ENCODE measurements at places on chromosomes 16 and 17.

GRCh38 chr17:54096216-54096615, 273.5 kb downstream of the KIF2B start:
- no peaks in the 10 kb centered on the region for H3K27me3 ChIP-seq
- no peaks in the 10 kb centered on the region for H3K4me1 ChIP-seq
- no peaks in the 10 kb centered on the region for H3K36me3 ChIP-seq
- H3K27ac ChIP-seq, result no peak overlapping the region
- H3K4me3 ChIP-seq, result no peak overlapping the region

- DNase-seq, result peak; percentile 41
- H3K27ac ChIP-seq, result no peak overlapping the region
- no peaks in the 10 kb centered on the region for H3K27me3 ChIP-seq
- H3K4me3 ChIP-seq, result no peak overlapping the region
- no peaks in the 10 kb centered on the region for H3K36me3 ChIP-seq
These were observed 37.7 kb upstream of the MYH10 start for GRCh38 chr17:8668176-8668740.

- peaks cover 6% of the 10 kb centered on the region for H3K4me1 ChIP-seq
- H3K27ac ChIP-seq, result no peak overlapping the region
- H3K36me3 ChIP-seq, result peaks cover 8% of the 10 kb centered on the region
- no peak for DNase-seq
- peaks cover 25% of the 10 kb centered on the region for H3K27me3 ChIP-seq
These were observed 13.0 kb downstream of the RIPOR1 start for GRCh38 chr16:67541391-67542263.

- H3K4me1 ChIP-seq, result no peaks in the 10 kb centered on the region
- DNase-seq, result no peak
- H3K36me3 ChIP-seq, result no peaks in the 10 kb centered on the region
- H3K4me3 ChIP-seq, result no peak overlapping the region
- no peaks in the 10 kb centered on the region for H3K27me3 ChIP-seq
These were observed 1067.9 kb upstream of the EEF2KMT start for GRCh38 chr16:6165330-6165979.

GRCh38 chr17:13702266-13702665, 100.5 kb upstream of the HS3ST3A1 start:
- no peak for DNase-seq
- H3K27me3 ChIP-seq, result no peaks in the 10 kb centered on the region
- H3K4me1 ChIP-seq, result no peaks in the 10 kb centered on the region
- H3K36me3 ChIP-seq, result no peaks in the 10 kb centered on the region
- H3K27ac ChIP-seq, result no peak overlapping the region
- no peak overlapping the region for H3K4me3 ChIP-seq

DNA sequence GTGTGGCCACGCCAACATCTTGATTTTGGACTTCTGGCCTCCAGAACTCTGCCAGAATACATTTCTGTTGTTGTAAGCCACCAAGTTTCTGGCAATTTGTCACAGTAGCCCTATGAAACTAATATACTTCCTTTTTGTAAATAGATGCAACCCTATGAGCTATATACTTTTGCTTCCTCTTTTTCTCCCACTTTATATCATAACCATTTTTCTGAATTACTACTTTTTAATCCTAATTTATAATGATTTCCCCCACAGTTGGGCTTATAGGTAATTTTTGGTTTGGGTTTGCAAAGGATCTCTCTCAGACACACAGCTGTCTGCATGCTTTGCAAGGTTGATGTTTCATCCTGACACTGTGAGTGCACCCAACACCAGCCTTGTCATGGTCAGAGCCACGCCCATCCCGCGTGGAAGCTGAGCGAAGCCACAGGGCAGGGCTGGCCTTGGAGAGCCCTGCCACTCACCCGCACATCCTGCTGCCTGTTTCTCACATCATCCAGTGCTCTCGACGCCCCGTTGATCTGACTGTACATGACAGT, 5.8 kb downstream of the TRIM25 start:
- H3K4me3 ChIP-seq, result no peak overlapping the region
- no peak for DNase-seq
- peaks cover 4% of the 10 kb centered on the region for H3K36me3 ChIP-seq
- H3K4me1 ChIP-seq, result no peaks in the 10 kb centered on the region
- H3K27ac ChIP-seq, result no peak overlapping the region

DNA sequence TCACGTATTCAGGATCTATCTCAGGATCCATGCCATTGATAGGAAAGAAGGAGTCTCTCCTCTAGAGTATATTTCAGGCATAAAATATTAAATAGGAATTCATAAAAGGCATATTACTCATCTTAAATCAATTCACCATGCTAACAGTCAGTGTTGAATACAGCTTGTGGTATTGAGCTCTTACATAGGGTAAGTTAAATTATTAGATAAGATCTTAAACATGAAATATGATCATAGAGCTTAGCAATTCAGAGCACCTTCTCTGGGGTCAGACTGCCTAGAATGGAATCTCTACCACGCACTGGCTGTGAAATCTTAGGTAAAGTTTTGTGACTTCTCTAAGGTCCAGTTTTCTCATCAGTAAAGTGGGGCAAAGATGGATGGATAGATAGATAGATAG, 20.7 kb downstream of the MARCHF10 start:
- no peak for DNase-seq
- H3K36me3 ChIP-seq, result no peaks in the 10 kb centered on the region
- H3K4me1 ChIP-seq, result peaks cover 11% of the 10 kb centered on the region
- no peaks in the 10 kb centered on the region for H3K27me3 ChIP-seq

DNA sequence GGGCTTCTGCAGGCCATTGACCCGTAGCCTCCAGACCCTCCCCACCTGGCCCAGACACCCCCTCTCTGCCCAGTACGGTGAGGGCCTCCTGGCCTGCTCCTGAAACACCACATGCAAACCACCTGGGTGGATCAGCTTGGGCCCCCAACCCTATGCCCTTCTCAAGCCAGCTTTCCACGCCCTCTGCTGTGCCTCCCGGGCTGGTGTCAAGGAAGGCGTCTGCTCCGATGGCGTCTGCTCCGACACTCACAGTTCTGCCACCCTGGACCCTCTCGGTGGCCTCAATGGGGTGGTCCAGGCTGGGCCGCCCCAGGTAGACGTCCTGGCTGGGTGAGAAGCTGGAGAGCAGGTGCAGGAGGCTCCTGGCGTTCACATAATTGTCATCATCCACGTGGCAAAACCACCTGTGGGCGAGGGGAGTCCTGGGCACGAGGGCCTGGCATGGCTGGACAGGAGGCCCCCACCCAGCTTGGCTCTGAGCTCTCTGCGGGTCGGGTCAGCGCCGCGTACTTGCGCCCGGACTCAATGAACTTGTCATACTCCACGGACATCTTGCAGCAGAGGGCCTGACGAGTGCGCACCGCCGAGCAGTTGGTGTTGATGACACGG, 1.4 kb downstream of the RFNG start:
- no peaks in the 10 kb centered on the region for H3K27me3 ChIP-seq
- H3K27ac ChIP-seq, result no peak overlapping the region
- no peak for DNase-seq
- peaks cover 8% of the 10 kb centered on the region for H3K36me3 ChIP-seq
- peaks cover 4% of the 10 kb centered on the region for H3K4me1 ChIP-seq
- peak overlapping the region; percentile 90 for H3K4me3 ChIP-seq

DNA sequence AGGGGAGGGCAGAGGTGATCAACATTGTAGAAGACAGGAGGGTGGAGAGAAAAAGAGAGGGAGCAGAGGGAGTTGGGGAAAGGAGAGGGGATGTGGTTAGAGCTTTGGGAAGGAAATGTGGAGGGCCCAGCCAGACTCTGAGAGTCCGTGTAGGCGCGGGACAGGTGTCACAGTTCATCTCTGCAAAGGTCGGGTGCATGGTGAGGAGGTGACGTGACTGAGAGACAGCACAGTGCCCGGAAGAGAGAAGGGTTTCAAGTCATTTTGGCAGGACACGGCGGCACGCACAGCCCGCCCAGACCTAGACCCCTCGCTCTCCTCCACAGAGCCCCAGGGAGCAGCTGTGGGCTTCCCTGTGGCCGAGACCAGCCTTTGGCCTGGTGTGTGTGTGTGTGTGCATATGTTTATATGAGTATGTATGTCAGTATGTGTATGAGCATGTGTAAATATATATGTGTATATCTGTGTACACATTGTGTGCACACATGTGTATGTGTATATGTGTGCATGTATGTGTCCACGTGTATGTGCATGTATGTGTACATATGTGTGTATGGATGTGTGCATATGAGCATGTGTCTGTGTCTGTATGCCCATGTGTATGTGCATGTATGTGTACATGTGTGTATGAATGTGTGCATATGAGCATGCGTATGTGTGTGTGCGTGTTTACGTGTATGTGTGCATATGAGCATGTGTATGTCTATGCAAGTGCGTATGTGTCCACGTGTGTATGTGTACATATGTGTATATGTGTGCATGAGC, 104.6 kb downstream of the SEC14L1 start:
- H3K4me1 ChIP-seq, result no peaks in the 10 kb centered on the region
- H3K27ac ChIP-seq, result no peak overlapping the region
- no peaks in the 10 kb centered on the region for H3K36me3 ChIP-seq

DNA sequence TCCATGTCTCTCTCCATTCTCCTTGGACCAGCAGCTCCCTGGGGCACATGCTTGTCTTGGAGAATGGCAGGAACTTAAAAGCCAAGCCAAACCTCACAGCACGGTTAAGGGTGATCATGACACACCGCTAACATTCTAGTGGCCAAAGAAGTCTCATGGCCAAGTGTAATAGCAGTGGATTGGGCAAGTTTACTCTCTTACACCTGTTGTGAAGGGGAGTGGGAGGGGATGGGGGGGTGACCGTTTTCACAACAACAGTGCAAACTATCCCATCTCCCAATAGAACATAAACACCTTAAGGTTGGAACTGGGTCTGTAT, 37.7 kb upstream of the MEOX1 start:
- no peak overlapping the region for H3K27ac ChIP-seq
- H3K4me3 ChIP-seq, result no peak overlapping the region
- H3K36me3 ChIP-seq, result no peaks in the 10 kb centered on the region
- H3K27me3 ChIP-seq, result no peaks in the 10 kb centered on the region
- peaks cover 8% of the 10 kb centered on the region for H3K4me1 ChIP-seq
- DNase-seq, result no peak

DNA sequence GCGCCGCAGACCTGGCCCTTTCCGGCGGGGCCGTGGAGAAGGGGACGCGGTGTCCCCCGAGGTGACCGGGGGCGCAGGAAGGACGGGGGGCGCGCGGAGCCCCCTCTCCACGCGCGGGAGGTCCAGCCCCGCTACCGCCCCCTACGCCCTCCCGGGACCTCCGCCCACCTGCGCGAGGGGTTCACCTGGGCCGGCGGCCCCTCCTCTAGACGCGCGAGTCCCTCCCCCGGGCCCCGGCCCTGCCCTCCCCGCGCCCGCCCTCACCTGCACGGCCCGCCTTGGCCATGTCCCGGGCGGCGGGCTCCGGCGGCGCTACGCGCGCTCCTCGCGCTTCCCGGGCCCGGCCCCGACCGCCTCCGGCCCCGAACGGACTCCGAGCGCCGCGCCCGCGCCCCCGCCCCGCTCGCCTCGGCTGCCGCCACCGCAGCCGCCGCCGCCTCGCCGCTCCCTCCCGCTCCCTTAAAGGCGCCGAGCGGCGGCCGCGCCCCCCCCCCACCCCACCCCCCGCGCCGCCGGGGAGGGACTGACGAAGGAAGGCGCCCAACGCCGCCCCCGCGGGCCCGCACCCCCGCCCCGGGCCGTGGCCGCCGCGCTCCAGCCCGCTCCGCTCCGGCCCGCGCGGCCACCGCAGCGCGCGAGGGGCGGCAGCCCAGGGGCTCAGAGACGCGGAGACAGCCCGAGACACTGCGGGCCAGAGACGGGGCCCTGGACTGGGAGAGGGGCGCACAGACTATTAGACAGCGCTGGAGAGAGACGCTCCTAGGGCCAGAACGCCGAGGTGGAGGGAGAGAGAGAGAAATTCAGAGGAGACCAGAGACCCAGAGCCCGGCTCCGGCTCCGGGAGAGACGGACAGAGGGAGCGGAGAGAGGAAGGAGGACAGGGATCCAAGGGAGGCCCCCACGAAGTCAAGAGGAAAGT, at the start of gene PITPNM3:
Gene PITPNM3 (minus strand): TSS at position 435 of the 919 bp plus-strand sequence. CDS start 149 bp downstream, at position 286.
- peaks cover 3% of the 10 kb centered on the region for H3K4me1 ChIP-seq
- peak within 1 kb of the TSS; percentile 39 for H3K4me3 ChIP-seq
- H3K27ac ChIP-seq, result no peak within 1 kb of the TSS
- no peak for DNase-seq
- H3K36me3 ChIP-seq, result no peaks in the 10 kb centered on the region

GRCh38 chr16:24853830-24854229, 8.1 kb downstream of the SLC5A11 start:
- H3K27me3 ChIP-seq, result no peaks in the 10 kb centered on the region
- H3K4me3 ChIP-seq, result no peak overlapping the region
- no peaks in the 10 kb centered on the region for H3K4me1 ChIP-seq
- no peaks in the 10 kb centered on the region for H3K36me3 ChIP-seq

GRCh38 chr17:41539071-41539492, 11.0 kb upstream of the KRT19 start:
- peaks cover 13% of the 10 kb centered on the region for H3K4me1 ChIP-seq
- DNase-seq, result no peak
- no peaks in the 10 kb centered on the region for H3K27me3 ChIP-seq
- H3K36me3 ChIP-seq, result no peaks in the 10 kb centered on the region

GRCh38 chr17:75473246-75473645, 16.8 kb downstream of the TMEM94 start:
- no peak overlapping the region for H3K27ac ChIP-seq
- peak; percentile 35 for DNase-seq
- H3K4me1 ChIP-seq, result peaks cover 35% of the 10 kb centered on the region
- no peaks in the 10 kb centered on the region for H3K27me3 ChIP-seq
- H3K36me3 ChIP-seq, result no peaks in the 10 kb centered on the region
- H3K4me3 ChIP-seq, result no peak overlapping the region

DNA sequence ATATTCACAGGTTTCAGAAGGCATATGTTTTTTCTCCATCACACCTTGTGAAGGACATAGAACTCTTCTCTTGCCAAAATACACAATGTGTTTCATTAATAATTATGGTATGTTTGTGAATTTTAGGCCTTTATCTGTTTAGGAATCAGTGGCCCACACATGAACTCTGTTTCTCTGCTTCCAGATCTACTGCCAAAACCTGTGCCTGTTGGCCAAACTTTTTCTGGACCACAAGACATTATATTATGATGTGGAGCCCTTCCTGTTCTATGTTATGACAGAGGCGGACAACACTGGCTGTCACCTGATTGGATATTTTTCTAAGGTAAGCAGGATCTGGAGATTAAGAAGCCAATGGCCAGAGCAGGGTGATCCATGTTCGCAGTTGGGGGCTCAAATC, 26.4 kb downstream of the TAC4 start:
- H3K4me1 ChIP-seq, result peaks cover 11% of the 10 kb centered on the region
- peaks cover 84% of the 10 kb centered on the region for H3K36me3 ChIP-seq
- H3K27ac ChIP-seq, result no peak overlapping the region
- no peak for DNase-seq
- no peak overlapping the region for H3K4me3 ChIP-seq

- H3K4me3 ChIP-seq, result no peak overlapping the region
- no peak overlapping the region for H3K27ac ChIP-seq
- H3K36me3 ChIP-seq, result peaks cover 5% of the 10 kb centered on the region
- no peak for DNase-seq
- no peaks in the 10 kb centered on the region for H3K27me3 ChIP-seq
These were observed 15.0 kb upstream of the SLC12A3 start for GRCh38 chr16:56849690-56850680.

DNA sequence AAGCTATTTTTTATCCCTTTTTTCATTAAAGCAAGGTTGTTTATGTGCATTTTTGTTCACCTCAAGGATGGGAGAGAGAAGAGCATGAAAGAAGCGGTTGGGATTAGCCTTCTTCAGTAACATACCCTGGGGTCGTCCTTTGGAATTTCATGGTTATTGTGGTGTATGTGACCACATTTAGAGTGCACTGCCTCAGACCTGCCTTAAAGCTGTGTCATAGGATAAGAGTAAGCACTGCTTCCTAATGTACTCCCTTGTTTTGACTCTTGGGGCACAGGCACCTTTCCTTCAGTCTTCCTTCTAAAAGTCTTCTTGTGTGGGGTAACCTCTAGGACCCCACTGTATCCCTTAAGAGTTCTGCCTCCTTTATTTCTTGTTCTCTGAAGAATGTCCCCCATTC, 28.9 kb downstream of the TNRC6A start:
- H3K4me3 ChIP-seq, result no peak overlapping the region
- peaks cover 14% of the 10 kb centered on the region for H3K4me1 ChIP-seq
- no peak overlapping the region for H3K27ac ChIP-seq
- no peak for DNase-seq
- no peaks in the 10 kb centered on the region for H3K36me3 ChIP-seq
- no peaks in the 10 kb centered on the region for H3K27me3 ChIP-seq

Data from cardiac muscle cell (in vitro differentiated cells and primary cell).